ENCODE measurements at places on chromosomes 11 and 22.

GRCh38 chr22:19290400-19291217 is 910 bp downstream of the CLTCL1 start:
- no peak for DNase-seq

- no peak for DNase-seq
Observed at GRCh38 chr11:32149748-32150147, 58.9 kb downstream of the RCN1 start.

GRCh38 chr11:86917589-86917988 is 37.6 kb downstream of the FZD4 start:
- DNase-seq = no peak

- no peak for DNase-seq
Observed at GRCh38 chr22:27022274-27022895, 365.0 kb downstream of the MIAT start.

GRCh38 chr11:121367001-121367843 is 74.7 kb downstream of the SC5D start:
- DNase-seq = no peak
